ENCODE measurements at places on chromosomes 7 and 10.

GRCh38 chr7:36906956-36907635 is 182.8 kb upstream of the AOAH start:
- DNase-seq, result no peak

DNA sequence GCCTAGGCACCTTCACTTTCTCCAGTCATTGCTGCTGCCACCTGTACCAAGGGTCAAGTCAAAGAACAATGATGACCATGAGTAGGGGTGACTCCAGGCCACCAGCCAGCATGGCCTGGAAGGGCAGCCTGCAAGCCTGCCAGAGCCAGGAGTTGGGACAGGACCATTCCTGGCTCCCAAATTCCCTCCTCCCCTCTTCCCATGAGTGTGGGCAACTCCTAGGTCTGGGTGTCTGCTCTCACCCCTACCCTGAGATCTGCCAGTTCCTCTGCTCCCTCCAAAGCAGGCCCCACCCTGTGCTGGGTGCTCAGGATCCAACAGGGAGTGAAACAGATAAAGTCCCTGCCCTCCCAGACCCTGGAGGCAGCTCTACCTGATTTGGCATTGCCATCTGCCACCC is 125.8 kb upstream of the NANOS1 start:
- no peak for DNase-seq

DNA sequence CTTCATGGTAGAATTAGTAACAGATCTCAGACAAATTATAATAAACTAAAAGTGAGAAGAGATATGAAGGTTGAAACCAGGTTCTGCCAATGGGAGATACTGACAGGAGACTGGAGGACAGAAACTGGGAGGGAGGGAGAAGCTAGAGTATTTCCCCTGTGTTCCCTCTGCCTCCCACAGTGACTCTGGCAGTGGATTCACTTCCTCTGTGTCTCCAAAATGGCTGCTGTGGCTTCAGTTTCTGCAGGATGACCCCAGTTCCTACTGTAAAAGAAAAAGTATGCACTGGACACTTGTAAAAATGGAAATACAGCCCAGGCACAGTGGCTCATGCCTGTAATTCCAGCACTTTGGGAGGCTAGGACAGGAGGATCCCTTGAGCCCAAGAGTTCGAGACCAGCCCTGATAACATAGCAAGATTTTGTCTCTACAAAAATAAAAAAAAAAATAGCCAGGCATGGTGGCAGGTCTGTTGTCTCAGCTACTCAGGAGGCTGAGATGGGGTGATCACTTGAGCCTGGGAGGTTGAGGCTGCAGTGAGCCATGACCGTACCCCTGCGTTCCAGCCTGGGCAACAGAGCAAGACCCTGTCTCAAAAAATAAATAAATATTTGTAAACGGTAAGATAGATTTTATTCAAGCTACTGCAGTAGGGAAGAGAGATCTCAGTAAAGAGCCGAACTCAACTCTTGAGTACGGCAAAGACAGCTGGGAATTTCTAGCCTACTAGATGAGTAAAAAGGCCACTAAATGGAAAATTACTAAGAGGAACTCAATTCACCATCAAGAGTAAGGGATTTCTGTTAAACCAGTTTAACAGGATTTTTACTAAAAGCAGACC is 156.6 kb upstream of the TRIM24 start:
- DNase-seq, result no peak

DNA sequence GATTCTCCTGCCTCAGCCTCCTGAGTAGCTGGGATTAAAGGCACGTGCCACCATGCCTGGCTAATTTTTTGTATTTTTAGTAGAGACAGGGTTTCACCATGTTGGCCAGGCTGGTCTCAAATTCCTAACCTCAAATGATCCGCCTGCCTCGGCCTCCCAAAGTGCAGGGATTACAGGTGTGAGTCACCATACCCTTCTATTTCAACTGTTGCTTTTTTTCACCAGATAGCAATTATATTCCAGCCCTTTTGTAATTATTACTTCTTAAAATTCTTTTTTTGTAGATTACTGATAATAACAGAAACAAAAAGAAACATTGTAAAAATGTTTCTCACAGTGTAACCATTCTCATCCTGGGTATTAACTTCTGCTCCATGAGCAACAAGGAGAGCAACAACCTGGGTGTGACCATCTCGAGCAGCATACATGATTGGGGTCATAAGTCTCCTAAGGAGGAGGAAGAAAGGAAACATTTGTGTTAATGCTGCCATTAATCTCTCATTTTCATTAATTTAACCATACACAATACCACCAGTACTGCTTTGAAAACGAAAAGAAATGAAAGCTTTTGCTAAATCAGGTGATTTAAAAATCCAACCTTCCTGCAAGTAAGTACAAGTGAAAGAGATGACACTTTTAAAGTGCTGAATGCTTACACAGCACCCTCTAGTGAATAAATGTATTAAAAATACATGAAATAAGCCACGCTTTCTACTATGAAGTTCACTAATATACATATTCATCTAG is 41.8 kb downstream of the ASZ1 start:
- DNase-seq, result no peak

GRCh38 chr10:11869743-11870460 is 46.7 kb downstream of the PROSER2 start:
- peak; percentile 25 for DNase-seq

- peak; percentile 47 for DNase-seq
Observed at GRCh38 chr10:683448-684071, 5.9 kb downstream of the DIP2C start.

DNA sequence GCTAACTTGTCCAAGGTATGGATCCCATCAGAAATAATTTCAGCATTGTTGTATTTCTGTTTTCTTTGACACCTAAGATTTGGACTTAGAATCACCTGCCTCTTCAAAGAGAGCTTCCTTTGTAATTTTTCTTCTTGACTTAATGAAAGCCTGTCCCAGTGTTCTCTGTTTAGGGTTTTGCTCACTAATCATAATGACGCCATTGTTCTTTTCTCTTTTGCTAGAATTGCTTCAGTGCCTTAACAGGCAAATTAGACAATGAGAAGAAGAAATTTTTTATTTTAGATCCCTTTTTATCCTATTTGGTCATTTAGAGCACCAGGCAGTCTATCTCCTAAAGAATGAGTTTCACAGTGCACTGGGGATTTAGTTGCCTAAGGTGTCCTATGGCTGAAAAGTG is 128.5 kb downstream of the SND1 start:
- DNase-seq, result no peak

DNA sequence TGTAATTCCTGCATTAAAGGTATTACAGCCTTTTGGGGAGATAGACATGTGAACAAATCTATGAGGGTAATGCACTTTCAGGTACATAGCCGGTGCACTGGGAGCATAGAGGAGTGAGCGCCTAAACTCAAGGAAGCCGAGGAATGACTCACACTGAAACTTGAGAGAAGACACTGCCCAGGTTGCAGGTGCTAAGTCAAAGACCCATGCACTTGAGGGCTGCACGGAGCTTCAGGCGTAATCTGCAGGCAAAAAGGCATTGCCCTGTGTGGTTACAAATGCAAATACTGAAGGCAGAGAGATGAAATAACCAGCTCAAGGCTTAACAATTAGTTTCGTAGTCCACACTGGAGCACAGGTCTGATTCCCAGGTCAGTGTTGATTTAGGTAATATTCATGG is 51.0 kb upstream of the OSBPL3 start:
- no peak for DNase-seq

DNA sequence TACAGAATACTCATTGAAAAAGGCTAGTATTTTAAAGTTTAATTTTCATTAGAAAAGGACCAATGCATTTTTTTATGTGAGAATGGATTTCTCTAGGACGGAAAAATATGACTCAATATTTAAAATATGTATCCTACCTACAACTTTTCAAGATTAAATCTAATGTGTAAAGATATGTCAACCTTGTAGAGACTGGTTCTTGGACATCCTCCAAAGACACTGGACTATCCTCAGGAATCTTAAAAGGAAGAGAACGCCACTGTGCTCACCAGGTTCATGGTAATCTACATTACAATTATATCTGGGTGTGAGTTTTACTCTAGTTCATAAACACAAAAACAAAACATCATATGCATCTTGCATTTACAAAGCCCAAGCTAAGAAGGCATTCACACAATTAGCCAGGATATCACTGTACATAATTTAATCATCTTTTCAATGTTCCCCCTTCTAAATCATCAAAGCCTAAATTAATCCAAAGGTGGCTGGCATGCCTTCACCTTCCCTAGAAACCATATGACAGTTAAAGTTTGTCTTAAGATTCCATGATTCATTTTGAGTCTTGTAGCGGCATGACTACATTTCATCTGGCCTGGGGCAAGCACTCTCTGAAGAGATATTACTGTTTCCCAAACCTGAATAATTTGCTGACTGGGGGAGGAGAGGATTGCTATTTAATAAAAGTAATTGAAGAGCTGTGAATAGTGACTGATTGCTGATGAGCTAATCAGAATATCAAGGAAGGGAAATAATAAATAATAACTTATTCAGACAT is 12.0 kb downstream of the SGCE start:
- DNase-seq, result no peak

GRCh38 chr7:77327067-77327931 is 88.8 kb downstream of the GSAP start:
- DNase-seq, result peak; percentile 35
